Stimulated activated CD4-positive, alpha-beta T cell treated with anti-CD3 and anti-CD28 coated beads, Interleukin-15, amount 100 ng/mL, for 24 hours (primary cell): ENCODE measurements at places on chromosomes 2 and 18.

- DNase-seq: no peak
These were observed 28.6 kb downstream of the IRS1 start for GRCh38 chr2:226771067-226771466.

DNA sequence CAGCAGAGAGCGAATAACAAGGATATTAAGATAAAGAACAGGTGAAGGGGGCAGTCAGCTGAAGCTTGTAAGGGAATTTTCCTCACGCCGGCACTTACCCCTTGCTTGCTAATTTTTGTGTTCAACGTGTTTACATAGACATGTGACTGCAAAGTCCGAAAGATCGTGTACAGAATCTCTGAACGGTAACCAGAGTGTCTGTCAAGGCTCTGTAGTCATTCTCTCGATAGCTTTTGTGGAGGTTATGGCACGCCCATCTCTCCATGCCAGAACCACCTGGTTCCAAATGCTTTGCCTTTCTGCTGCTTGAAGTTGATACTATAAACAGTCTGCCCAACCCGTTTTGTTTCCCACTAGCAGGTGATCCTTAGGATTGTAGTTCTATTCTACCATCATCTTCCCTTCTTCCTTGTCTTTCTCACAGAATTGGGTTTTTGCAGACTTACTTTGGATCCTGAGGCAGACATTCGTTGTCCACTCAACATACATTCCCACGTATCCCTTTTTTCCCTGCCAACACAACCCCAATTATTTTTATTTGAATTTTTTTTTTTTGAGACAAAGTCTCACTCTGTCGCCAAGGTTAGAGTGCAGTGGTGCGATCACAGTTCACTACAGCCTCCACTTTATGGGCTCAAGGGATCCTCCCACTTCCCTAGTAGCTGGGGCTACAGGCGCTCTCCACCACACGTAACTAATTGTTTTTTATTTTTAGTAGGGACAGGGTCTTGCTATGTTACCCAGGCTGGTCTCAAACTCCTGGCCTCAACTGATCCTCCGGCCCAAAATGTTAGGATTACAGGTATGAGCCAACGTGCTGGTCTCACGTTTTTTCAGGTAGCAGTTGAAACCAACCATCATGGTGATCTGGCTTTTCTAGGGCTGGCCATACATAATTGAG, 1.3 kb upstream of the USP34 start:
- DNase-seq: no peak

DNA sequence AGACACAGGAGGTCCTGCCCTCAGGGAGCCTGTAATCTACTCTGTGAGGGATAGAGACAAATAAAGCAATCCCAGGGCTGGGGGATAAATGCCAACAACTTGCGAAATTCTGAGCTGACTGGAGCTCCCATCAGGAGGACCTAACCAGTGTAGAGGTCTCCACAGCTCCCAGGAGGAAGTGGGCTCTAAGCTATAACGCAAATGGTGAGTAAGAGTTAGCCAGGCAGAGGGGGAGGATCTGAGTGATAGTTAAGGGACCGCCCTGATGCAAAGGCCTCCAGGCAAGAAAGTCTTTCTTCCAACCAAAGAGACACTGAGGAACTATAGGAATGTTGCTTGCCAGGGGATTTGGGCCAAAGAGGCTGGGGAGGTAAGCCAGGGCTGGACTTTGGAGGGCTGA, 16.0 kb upstream of the ZNF532 start:
- no peak for DNase-seq

DNA sequence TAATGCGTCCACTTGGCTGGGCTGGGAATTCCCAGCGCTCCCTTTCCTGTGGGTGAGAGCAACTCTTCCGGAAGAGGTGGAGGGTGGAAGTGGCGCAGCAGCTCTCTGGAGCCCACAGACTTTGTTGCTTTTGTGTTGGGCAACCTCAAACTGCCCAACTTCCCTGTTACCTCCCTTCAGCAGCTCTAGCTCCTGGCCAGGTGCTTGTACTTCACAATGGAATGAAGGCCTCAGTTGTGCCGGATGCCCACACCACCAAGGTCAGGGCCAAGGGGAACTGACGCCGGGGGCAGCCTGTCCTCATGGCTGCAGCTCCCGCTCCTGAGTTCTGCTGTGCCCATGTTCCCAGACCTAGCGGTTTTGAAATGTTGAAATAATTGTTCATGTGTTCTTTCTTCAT, 322.9 kb downstream of the GALR1 start:
- no peak for DNase-seq

DNA sequence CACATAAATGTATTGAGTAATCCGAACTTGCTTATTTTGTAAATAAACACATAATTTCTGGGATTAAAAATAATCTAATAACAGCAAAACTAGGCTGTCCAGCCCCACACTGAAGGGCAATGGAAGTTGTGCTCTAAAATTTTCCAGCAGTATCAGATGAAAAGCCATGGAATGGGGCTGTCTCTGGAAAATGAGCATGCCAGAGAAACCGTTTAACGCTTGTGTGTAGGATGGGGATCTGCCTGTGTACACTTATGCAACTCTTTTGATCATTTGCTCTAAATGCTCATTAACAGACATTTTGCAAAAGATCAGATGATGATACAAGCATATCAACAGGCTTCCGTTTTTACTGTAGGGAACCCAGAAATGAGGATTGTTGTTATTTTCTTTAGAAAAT, 177.6 kb downstream of the SLC8A1 start:
- DNase-seq: no peak

GRCh38 chr2:234374150-234374508, 122.8 kb downstream of the ARL4C start:
- peak; percentile 22 for DNase-seq

GRCh38 chr2:123840574-123840973, 184.5 kb upstream of the CNTNAP5 start:
- DNase-seq: no peak

GRCh38 chr2:194545978-194546377, 1111.0 kb upstream of the SLC39A10 start:
- DNase-seq: no peak

- no peak for DNase-seq
These were observed 43.4 kb downstream of the RNF144A start for GRCh38 chr2:6960659-6961058.

GRCh38 chr2:95343429-95344214, 46.5 kb downstream of the KCNIP3 start:
- no peak for DNase-seq

- no peak for DNase-seq
These were observed 446.1 kb downstream of the ARHGAP15 start for GRCh38 chr2:143575340-143575739.

DNA sequence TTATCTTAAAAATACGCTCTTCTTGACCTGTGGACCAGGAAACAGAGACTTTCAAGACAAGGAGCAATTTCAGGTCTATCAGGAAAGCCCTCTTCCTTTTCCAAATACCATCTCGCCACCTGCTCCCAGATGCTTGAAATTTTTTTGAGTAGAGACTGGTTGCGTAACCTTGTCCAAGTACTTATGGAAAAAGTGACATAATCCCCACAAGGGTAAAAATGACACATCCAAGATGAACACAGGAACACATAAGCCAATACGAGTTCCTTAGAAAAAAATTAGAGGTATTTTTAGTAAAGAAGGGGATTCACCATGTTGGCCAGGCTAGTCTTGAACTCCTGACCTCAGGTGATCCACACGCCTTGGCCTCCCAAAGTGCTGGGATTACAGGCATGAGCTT, 1.8 kb downstream of the SERPINB13 start:
- DNase-seq: no peak

- no peak for DNase-seq
These were observed 36.8 kb upstream of the AQP4 start for GRCh38 chr18:26902291-26902690.

DNA sequence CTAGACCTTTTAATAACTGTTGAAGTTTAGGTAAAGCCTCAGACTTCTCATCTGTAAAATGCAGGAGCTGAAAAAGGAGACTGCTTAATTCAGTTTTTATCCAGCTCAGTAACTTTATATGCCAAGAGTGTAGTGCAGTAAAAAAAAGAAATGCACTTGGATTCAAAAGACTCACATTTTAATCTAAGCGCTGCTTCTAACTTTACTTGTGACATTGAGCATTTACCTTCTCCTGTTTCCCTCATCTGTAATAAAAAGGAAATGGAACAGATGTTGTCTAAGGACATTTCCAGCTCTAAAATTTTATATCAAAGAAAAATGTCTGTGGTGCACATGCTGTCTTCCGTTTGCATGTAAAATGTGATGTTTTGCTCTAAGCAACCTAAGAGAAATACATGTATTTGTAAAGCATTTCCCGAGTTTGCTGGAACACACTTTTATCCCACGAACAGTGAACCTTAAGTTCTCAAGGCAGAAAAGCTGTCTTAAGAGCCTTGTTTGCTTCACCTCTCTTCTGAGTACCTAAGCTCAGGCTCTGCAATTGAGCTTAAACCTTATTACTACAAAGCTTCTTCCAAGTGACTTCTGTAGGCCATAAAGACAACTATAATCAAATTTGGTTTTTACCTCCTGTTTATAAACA, 24.2 kb upstream of the TANK start:
- no peak for DNase-seq

DNA sequence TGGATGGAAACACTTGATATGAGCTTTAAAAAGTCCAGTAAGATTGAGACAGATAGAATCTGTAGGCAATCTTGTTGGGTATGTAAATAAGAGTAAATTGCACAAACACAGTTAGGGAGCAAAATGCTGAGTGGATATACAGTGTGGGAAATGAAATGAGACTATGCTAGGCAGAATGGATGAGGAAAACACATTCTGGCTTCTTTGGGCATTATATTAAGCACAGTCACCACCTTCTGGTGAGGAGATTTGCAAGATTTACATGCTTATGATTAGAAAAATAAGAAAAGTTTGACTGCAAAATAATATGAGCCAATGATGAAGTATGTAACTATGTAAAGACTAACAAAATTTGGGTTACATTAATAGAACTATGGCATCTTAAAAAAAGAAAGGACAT, 2165.0 kb upstream of the CELF4 start:
- DNase-seq: no peak

- DNase-seq: no peak
These were observed 42.4 kb downstream of the HPCAL1 start for GRCh38 chr2:10345126-10345525.

- DNase-seq: no peak
These were observed 39.5 kb upstream of the SCLY start for GRCh38 chr2:238021327-238021726.

GRCh38 chr2:238424313-238424700, 2.4 kb upstream of the ASB1 start:
- DNase-seq: no peak

GRCh38 chr2:68791914-68792313, 57.3 kb downstream of the ARHGAP25 start:
- no peak for DNase-seq

GRCh38 chr2:143548032-143548431, 418.8 kb downstream of the ARHGAP15 start:
- no peak for DNase-seq

- no peak for DNase-seq
These were observed 107.2 kb downstream of the COL6A3 start for GRCh38 chr2:237306787-237307170.

DNA sequence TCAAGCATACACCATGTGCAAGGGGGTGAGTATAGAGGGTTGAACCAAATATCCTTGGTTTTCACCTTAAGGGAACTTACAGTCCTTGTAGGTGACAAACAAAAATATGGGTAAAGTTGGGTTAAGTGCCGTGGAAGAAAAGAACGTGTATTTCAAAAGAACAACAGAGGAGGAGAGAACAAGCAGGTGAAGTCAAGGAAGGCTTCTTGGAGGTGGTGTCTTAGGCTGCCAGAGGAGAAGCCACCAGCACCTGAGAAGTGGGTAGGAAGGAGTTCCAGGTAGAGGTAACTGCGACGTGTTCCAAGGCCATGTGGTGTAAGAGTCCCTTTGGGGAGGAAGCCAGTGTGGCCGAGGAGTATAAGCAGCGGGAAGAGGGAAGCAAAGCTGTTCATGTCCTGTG, 27.2 kb downstream of the CABLES1 start:
- DNase-seq: no peak

- no peak for DNase-seq
These were observed 166.2 kb downstream of the ATAD2B start for GRCh38 chr2:23760736-23761135.

- no peak for DNase-seq
These were observed 504.4 kb upstream of the TNP1 start for GRCh38 chr2:217364224-217364623.

DNA sequence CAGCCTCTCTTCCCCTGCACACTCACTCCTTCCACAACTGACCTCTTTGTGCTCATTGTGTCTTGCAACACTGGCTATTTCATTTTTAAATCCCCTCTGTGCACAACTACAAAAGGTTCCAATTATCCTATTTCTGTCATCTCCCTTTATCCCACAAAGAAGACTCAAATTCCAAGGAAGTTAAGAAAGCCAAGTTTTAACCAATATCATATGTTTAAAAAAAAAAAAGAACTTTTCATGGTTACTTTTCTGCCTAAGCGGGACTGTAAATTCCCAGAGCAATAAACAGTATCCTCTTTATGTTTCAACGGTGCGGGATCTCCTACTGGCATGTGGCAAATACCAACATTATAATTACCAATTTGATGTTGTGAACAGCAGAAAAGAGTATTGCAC, 83.8 kb downstream of the DOCK10 start:
- DNase-seq: no peak

DNA sequence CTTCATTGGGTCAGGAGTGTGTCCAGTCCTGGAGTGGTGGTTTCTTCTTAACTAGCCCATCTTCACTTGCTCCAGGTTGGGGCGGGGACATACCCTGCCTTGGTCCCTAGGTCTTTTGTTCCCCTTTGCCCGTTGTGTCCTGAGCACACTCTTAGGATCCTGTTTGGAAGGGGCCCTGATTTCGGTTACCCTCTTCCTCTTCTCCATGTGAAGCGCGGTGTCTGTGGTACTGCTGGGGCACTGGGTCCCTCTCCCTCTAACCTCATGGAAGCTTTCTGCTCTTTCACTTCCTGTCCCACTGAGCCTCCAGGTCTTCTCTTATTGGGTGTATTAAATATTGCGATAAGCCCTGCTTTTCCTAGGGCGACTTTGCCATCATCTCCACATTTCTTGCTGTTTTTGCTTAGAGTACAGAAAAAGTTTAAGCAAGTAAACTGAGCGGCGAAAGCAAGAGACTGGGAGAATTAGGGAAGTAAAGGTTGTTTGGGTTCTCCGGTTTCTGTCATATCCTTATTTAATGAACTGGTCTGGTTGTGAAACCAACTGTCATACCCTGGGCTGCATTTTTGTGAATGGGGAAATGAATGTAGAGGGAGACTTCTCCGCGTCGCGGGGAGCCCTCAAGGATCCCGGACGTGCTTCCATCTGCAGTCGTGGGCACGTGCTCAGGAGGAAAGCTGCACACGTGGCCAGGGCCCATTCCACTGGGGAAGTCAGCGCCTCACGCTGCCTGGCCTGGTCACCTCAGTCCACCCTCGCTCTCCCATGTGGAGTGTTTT, 73.8 kb upstream of the B3GNT7 start:
- no peak for DNase-seq

DNA sequence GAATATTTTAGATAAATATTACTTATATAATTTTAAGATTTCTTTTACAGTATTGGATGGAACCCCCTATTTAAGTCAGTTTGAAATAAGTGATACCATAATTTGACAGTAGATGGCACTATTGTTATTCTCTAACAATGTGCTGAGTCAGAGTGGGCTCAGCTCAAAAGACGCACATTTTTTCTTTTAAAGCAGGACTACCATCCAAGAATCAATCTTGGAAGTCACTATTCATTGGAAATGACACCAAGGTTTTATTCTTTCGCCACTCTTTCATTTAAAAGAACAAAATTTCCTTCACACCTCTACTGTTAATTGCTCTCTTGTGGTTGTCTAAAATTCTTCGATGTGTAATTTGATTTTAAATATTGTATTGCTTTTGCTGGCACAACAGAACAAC, 32.6 kb upstream of the SPAG16 start:
- DNase-seq: no peak

GRCh38 chr2:5540856-5541255, 151.3 kb upstream of the SOX11 start:
- no peak for DNase-seq

- DNase-seq: no peak
These were observed 411.7 kb upstream of the NETO1 start for GRCh38 chr18:73279498-73279897.
